ENCODE measurements at places on chromosomes 5 and 9.

DNA sequence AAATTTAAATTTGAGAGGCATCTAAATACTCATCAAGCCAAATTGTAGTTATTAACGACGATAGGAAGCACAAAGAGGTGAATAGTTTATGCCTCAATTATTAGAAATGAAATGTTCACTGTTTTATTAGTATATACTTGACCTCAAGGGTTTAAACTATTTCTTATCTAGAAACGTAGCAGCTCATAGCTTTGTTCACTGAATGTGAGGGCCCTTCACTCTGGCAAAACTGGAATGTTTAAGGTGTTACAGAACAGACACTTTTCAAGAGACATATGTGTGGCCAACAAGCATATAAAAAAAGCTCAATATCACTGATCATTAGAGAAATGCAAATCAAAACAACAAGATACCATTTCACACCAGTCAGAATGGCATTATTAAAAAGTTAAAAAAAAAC is 151.2 kb upstream of the KCNN2 start:
- DNase-seq, result no peak

GRCh38 chr5:107739661-107740060 is 68.9 kb upstream of the EFNA5 start:
- DNase-seq, result no peak

DNA sequence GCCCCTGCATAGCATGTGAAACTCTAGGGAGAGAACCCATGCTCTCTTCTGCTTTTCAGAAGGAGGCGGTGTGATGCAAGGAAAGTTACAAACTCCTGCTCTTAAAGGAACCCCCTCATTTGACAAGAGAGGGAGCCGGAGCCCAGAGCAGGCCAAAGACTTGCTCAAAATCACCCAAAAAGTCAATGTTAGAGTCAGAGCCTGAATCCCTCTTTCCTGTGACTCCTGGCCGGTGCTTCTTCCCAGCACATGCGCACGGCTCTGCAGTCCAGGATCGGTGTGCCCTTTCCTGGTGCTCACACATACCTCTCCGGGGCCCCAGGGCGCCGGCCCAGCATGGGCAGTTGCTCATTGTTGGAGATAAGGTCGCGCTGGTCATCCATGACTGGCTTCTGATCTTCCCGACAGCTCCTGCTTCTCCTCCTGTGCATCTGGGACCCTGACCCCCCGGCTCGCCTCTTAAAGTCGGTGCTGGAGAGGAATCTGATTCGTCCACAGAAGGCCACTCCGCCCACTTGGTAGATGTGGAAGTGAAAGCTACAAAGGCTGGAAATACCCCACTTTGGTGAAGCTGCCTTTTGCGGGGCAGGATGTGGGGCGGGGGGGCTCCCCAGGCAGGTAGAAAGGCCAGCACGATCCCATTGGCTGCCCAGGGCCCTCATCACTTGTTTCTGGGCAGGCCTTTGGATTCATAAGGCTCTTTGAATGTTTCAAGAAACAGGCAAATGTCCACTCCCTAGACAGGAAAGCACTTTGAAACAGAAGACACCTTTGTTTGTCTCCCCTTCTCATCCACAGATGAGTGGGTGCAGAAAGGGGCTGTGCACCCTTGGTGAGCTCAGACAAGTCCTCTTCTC is at the start of gene CD74:
Gene CD74, minus strand, starts transcription at position 592 of the 857 bp plus-strand sequence. Its CDS starts 161 bp downstream, at position 431.
- peak; percentile 87 for DNase-seq

GRCh38 chr5:90551376-90551775 is 7.2 kb upstream of the ADGRV1 start:
- DNase-seq, result no peak

GRCh38 chr9:1154739-1155138 is 104.6 kb downstream of the DMRT2 start:
- DNase-seq, result no peak

DNA sequence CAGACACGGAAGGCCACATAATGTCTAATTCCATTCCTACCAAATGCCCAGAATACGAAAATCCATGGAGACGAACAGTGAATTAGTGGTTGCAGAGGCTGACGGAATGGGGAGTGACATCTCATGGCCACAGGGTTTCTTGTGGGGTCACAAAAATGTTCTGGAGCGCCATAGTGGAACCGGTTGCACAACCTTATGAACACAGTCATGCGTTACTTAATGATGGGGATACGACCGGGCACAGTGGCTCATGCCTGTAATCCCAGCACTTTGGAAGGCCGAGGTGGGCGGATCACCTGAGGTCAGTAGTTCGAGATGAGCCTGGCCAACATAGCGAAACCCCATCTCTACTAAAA is 26.0 kb upstream of the TTLL11 start:
- no peak for DNase-seq

- DNase-seq, result no peak
Observed at GRCh38 chr5:65978251-65978650, 51.9 kb downstream of the ERBIN start.
